ENCODE measurements at places on chromosomes 16 and 17. TPM values are rescaled to one million over a fixed set of nuclear protein-coding genes. Genes with fewer than 3 reads are reported as not detected.
A peak's percentile ranks its signal among the peaks of the same experiment; 100 is the strongest.

SLC13A5 gene
- total RNA-seq = not detected

DNA sequence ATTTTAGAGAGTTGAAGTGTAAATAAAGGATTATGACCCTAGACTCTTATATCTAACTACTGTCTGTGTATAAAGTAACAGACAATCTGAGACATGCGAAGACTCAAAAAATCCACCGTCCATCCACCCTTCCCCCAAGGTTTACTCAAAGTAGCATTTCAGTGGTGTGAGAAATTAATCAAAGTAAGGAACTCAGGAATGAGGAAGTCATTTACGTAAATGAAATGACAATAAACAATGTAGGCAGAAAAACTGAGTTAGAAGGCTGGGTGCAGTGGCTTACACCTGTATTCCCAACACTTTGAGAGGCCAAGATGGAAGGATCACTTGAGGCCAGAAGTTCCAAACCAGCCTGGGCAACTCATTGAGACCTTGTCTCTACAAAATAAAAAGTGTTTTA is 19.8 kb upstream of the NTN1 start:
- peaks cover 62% of the 10 kb centered on the region for H3K27me3 ChIP-seq
- H3K4me1 ChIP-seq = peaks cover 17% of the 10 kb centered on the region
- no peak overlapping the region for H3K27ac ChIP-seq
- H3K4me3 ChIP-seq = no peak overlapping the region

MEIOC gene
- total RNA-seq = not detected

DNA sequence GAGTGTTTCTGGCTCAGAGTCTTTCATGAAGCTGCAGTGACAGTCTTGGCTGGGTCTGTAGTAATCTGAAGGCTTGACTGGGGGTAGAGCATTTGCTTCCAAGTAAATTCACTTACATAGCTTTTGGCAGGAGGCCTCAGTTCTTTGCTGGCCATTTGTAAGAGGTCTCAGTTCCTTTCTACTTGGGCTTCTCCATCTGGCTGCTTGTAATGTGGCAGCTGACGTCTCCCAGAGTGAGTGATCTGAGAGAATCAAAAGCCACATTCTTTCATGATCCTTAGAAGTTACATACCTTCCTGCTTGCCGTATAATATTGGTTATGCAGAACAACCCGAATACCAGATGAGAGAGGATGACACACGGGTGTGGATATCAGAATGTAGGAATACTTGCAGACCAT is 39.8 kb downstream of the NF1 start:
- H3K4me3 ChIP-seq = no peak overlapping the region
- peak; percentile 30 for DNase-seq
- peaks cover 6% of the 10 kb centered on the region for H3K36me3 ChIP-seq
- H3K27me3 ChIP-seq = no peaks in the 10 kb centered on the region
- no peak overlapping the region for H3K27ac ChIP-seq
- H3K4me1 ChIP-seq = no peaks in the 10 kb centered on the region

ADAT1 gene
- 0.58 TPM for total RNA-seq

DNA sequence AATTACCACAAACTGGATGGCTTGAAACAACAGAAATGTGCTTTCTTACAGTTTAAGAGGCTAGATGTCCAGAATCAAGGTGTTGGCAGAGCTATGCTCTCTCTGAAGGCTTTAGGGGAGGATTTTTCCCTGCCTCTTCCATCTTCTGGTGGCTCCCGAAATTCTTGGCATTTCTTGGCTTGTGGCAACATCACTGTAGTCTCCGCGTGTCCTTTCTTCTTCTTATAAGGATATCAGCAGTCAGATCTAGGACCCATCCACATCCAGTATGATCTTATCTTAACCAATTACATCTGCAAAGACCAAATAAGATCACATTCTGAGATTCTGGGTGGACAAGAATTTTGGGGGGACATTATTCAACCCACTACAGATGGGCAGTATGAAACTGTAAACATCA is 119.2 kb upstream of the PMFBP1 start:
- H3K27ac ChIP-seq = no peak overlapping the region
- H3K4me1 ChIP-seq = no peaks in the 10 kb centered on the region
- DNase-seq = no peak
- no peaks in the 10 kb centered on the region for H3K36me3 ChIP-seq
- no peak overlapping the region for H3K4me3 ChIP-seq
- no peaks in the 10 kb centered on the region for H3K27me3 ChIP-seq

GRCh38 chr17:8466456-8466855 is 30.8 kb downstream of the NDEL1 start:
- H3K36me3 ChIP-seq = peaks cover 42% of the 10 kb centered on the region
- no peaks in the 10 kb centered on the region for H3K27me3 ChIP-seq
- DNase-seq = no peak
- H3K4me1 ChIP-seq = peaks cover 28% of the 10 kb centered on the region

- peak; percentile 62 for DNase-seq
- peaks cover 52% of the 10 kb centered on the region for H3K36me3 ChIP-seq
- no peak overlapping the region for H3K4me3 ChIP-seq
Observed at GRCh38 chr17:40457964-40458791, 14.9 kb downstream of the IGFBP4 start.

- no peaks in the 10 kb centered on the region for H3K36me3 ChIP-seq
- no peaks in the 10 kb centered on the region for H3K27me3 ChIP-seq
- DNase-seq = peak; percentile 87
- peak overlapping the region; percentile 50 for H3K27ac ChIP-seq
Observed at GRCh38 chr16:53372992-53373871, 61.0 kb upstream of the RBL2 start.

DNA sequence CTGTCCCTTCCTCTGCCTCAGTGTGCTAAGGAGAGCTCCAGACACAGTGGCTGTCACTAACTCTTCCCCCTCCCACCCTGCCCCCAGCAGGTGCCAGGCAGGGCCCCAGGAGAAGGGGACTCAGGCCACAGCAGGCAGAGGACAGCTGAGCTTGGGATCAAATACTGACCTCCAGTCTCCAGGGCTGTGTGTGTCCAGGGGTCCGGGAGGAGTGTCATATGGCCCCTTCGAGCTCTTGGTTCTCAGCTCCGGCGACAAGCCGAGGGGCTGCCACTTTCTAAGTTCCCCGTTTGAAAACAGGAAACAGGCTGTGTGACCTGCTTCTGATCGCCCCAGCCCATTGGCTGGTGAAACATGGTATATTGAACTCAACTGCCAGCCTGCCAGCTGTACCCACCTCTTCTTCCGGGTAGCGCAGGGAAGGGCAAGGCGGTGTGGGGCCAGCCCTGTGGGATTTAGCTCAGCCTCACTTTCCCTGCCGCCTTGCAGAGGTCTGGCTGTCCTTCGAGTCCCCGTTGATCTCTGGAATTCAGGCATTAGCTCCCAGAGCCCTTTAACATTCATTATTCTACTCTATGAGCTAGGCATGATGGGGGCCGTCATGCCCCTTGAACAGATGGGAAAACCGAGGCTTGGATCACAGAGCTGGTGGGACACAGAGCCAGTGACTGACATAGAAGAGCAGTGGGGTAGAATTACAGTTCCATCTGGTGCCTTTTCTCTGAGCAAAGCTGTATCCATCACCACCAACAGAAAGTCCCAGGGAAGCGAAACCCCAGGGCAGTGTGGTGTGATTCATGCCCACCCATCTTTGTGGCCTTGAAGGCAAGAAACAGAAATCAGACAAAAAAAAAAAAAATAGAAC is at the start of gene SNX20:
TSS of gene SNX20 (minus strand) at position 292 of the 865 bp plus-strand sequence. CDS start 3,786 bp downstream, outside the sequence.
- no peaks in the 10 kb centered on the region for H3K27me3 ChIP-seq
- H3K4me3 ChIP-seq = peak within 1 kb of the TSS; percentile 37
- peaks cover 9% of the 10 kb centered on the region for H3K36me3 ChIP-seq
- H3K27ac ChIP-seq = peak within 1 kb of the TSS; percentile 58
- peaks cover 38% of the 10 kb centered on the region for H3K4me1 ChIP-seq

DNA sequence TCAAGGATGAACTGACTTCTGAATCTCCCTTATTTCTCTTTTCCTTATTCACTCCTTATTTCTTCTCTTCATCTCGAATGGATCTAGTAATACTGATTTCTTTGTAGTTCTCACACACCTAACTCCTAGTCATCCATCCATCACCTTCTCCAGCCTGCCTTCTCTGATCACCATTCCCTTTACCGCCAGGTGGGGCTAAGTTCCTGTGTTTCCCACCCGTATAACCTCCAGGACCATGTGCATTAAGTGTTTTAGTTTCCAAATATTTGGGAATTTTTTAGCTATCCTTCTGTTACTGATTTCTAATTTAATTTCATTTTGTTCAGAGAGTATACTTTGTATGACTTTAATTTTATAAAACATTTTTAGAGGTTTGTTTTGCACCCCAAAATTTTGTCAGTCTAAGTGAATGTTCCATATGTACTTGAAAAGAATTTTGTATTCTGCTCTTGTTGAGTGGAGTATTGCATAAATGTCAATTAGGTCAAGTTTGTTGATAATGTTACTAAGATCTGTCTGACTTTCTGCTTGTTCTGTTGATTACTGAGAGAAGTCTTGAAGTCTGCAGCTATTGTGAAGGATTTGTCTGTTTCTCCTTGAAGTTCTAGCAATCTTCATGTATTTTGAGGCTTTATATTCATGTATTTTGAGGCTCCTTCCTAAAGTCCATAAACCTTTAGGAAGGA is 8.8 kb downstream of the BPTF start:
- DNase-seq = no peak
- no peaks in the 10 kb centered on the region for H3K36me3 ChIP-seq
- no peak overlapping the region for H3K27ac ChIP-seq
- peaks cover 84% of the 10 kb centered on the region for H3K4me1 ChIP-seq

DNA sequence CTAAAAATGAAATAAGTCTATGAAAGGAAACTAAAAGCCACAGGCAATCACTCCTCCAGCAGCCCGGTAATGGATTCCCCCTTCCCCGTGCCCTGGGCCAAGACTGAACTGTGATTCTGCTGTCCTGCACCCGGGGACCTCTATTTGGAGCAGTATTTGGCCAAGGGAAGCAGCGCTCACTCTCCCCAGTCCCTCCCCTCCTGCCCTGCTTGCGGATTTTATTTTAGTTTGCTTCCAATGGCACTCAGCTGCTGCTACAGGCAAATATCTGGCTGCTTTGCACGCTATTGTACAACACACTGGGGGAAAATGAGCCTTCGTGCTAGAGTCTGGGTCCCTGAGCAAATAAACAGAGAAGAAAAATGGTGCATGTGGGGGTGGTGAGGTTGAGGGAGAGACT is 975.7 kb upstream of the RBFOX1 start:
- no peaks in the 10 kb centered on the region for H3K27me3 ChIP-seq
- no peak overlapping the region for H3K4me3 ChIP-seq
- H3K4me1 ChIP-seq = no peaks in the 10 kb centered on the region
- DNase-seq = no peak
- H3K36me3 ChIP-seq = no peaks in the 10 kb centered on the region
- no peak overlapping the region for H3K27ac ChIP-seq

USP6 gene
- not detected for total RNA-seq

ZNF830 gene
- 8.2 TPM for total RNA-seq

GRCh38 chr16:86566601-86566965 is at the start of gene FOXC2:
Gene FOXC2 (plus strand): TSS chr16:86566829. CDS start chr16:86567336, 507 bp downstream.
- H3K27ac ChIP-seq = peak within 1 kb of the TSS; percentile 20
- no peaks in the 10 kb centered on the region for H3K36me3 ChIP-seq
- H3K4me3 ChIP-seq = peak within 1 kb of the TSS; percentile 28
- peak; percentile 54 for DNase-seq
- H3K27me3 ChIP-seq = peaks cover 72% of the 10 kb centered on the region

DNA sequence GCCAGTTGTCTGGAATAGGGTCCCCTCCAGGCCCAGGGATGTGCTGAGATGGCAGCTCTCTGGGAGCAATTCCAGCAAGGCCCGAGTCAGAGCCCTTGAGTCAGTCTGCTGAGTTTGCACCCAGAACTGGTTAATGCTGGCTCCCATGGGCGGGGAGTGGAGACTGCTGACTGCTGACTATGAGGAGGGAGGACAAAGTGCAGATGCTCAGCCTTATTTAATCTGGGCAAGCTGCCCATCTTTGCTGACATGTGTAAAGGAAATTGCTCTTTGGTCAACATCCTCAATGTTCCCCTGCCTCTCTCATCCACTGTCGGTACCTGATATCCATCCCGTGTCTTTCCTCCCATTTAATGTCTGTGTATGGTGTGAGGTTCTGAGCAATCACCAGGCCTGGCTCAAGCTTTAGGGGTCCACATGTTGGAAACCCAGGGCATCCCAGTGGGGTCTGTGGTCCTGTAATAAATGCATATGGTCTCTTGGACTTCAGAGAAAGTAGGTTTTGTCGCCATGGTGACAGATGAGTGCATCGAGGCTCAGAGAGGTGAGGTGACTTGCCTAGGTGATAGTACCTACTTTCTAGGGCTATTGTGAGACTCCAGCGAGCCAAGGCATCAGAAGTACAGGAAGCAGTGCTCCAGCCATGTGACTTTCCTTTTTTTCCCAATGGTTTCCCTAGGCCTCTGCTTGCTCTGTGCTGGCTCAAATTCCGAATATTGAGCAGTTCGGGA is 20.0 kb upstream of the RNF135 start:
- no peak overlapping the region for H3K27ac ChIP-seq
- H3K27me3 ChIP-seq = no peaks in the 10 kb centered on the region
- H3K4me1 ChIP-seq = no peaks in the 10 kb centered on the region

SGF29 gene
- 36.8 TPM for total RNA-seq

DNA sequence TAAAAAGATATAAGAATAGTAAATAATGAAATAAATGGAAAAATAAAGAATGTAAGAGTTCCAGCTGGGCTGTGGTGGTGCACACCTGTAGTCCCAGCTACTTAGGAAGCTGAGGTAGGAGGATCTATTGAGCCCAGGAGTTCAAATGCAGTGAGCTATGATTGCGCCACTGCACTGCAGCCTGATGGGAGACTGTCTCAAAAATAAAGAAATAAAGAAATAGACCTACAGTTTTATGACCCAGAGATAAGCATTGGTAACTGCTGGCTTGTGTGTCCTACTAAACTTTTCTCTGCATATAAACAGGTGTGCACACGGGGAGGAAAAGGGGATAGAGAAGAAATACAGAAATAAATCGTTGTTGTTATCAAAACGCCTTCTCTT is 7.8 kb upstream of the PDP2 start:
- H3K27ac ChIP-seq = peak overlapping the region; percentile 75
- no peak for DNase-seq
- peaks cover 26% of the 10 kb centered on the region for H3K4me1 ChIP-seq
- H3K36me3 ChIP-seq = no peaks in the 10 kb centered on the region
- peak overlapping the region; percentile 40 for H3K4me3 ChIP-seq

DNA sequence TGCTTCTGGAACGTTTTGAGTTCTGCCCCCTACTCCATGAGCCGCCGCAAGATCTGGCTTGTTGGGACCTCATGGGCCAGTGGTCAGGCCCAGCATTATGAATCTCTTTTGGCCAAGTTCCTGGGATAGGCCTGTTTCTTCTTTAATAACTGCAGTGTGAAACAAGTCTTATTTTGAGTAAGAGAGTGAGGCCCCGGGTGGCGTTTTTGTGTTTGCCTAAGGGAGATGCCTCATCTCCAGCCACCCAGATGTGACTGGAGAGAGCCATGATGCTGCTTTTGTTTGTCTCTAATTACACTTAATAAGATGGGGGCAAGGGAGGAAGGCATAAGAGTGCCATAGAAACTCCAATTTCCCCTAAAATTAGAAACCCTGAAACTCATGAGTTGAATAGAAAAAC is 39.8 kb downstream of the KSR1 start:
- H3K4me1 ChIP-seq = peaks cover 14% of the 10 kb centered on the region
- no peaks in the 10 kb centered on the region for H3K27me3 ChIP-seq
- H3K36me3 ChIP-seq = no peaks in the 10 kb centered on the region

CD300LF gene
- not detected for total RNA-seq
